Activated CD4-positive, alpha-beta T cell treated with anti-CD3 and anti-CD28 coated beads for 48 hours (primary cell): ENCODE measurements at places on chromosomes 1 and 21.

DNA sequence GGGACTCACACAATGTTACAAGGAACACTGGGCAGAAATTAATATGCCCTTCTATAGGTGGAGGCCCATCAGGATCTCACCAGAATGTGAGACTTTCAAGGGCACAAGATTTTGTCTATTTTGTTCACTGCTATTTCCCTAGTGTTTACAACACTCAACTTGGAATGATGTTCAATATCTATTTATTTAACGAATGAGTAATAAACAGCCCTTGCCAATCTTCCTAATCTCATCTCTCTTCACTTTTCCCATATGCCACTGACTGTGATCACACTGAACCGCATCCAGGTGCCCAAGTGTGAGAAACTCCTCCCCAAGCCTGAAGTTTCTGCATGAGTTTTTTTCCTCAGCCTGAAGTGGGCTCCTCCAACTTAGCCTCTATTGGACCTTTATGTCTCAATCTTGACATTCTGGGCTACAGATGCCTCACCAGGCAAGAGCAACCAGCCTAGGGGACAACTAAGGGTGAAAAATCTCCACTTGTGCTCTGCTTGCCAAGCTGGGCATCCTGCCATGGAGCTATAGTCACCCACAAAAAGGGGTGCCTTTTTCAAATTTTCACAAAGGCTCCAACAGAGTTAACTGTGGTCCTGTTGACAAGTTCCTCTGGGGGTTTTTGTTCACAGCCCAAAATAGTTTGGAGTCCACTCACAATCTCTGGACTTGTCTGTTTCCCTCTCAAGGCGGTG is 105.6 kb downstream of the PLPP3 start:
- no peak for DNase-seq

GRCh38 chr1:170360601-170361000 is 171.4 kb upstream of the GORAB start:
- no peak for DNase-seq

- no peak for DNase-seq
Observed at GRCh38 chr1:41280202-41281032, 38.3 kb upstream of the SCMH1 start.

DNA sequence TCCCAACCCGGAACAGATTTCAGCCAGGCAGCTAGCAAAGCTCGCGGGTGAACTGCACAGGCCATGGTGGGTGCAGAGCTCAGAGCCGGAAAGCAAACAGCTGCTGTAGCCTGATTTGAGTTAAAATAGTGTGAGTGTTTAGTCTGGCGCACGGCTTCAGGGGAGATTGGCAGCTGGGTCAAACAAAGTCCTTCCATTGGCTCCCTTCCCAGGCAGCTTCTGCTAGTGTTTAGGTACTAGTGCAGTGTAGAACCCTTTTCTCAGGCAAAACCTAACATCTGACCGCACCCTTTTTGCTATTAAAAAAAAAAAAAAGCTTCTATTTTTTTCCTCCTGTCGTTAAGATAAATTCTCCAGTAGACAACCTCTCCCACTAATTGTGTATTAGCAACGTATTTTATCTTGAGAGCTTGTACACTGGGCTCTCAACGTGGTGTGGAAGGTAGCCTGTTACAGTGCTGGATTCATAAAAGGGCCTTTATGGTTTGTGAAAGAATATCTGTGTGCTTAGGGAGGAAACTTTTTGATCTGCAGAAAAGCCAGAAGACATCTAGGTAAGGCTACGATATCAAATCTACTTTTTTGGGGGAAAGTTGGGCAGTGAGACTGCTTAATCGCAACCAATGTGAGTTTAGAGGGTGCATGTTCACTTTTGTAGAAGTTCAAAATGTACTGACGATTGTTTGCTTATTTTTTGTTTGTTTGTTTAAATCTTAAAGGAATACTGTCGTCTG is 689.6 kb downstream of the USP25 start:
- DNase-seq, result no peak

DNA sequence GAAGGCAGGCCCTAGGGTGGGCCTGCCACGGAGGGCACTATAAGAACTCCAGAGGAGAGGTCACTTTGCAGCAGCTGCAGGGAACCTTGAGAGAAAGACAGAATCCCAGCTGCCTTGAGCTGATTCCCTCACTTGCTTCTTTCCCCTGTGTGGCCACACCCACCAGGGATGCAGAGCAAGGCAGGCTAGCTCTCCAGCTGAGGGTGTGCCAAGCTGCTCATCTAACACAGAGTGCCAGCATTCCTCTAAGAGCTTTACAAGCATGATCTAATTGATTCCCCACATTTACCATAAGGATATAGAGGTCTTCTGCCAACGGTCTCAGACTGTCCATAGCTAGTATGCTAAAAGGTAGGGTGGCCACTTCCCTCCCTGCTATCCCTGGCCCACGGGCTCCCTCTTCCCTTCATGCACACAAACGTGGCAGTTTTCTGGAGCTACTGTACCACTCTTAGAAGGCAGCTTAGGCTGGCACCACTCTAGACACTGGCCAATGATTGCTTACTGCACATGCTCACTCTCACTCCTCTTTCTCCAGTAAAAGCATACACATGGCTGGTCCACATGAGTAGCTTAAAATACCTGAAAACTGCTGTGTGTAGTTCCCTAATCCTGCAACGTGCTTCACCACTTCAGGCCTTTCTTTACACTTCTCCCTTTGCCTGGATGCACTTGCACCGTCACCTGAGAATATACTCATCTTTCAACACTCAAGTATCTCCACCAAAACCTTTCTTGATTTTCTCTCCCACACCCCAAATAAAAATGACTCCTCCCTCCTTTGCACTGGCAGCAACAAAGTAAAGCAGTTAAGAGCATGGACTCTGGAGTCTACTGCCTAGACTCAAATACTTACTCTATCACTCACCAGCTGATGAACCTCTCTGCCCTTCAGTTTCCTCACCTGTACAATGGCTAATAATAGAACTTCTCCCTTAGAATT is 57.7 kb downstream of the DMAP1 start:
- DNase-seq, result no peak

DNA sequence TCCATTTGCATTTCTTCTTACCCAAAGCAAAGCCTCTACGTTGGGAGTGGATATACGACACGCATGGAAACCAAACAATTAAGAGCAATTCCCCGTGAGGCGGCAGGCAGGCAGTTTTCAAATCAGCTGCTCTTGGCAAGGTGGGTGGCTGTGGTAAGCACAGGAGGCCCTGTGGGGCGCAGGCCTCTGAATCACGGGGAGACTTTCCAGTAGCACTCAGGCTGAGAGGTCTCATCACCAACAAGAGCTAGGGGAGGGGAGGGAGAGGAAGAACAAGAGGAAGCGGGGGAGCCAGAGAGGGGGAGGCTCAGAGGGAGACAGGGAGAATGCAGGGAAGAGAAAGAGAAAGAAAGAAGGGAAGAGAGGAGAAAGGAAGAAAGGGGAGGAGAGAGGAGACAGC is 56.4 kb downstream of the MT1HL1 start:
- DNase-seq, result peak; percentile 43

DNA sequence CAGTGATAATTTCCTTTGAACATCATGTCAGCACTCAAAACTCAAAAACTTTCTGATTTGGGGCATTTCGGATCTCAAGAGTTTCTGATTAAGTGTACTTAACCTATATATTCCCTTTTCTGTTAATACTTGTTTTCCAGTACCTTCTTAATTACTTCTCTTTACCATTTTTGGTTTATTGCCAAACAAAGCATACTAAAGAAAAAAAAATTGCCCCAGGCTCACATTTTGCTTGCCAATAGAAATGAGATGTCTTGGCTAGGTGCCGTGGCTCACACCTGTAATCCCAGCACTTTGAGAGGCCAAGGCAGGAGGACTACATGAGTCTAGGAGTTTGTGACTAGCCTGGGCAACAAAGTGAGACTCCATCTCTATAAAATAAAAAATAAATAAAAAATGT is 4.8 kb downstream of the PSMD4 start:
- DNase-seq, result no peak

- DNase-seq, result peak; percentile 41
Observed at GRCh38 chr1:158095737-158096335, 84.9 kb upstream of the CD1D start.

GRCh38 chr1:83064589-83065242 is 934.2 kb downstream of the TTLL7 start:
- no peak for DNase-seq

- peak; percentile 74 for DNase-seq
Observed at GRCh38 chr1:27341525-27342252, at the start of gene SYTL1. SYTL1 (plus strand) TSS chr1:27342022; CDS start chr1:27345335, 3,313 bp downstream.

DNA sequence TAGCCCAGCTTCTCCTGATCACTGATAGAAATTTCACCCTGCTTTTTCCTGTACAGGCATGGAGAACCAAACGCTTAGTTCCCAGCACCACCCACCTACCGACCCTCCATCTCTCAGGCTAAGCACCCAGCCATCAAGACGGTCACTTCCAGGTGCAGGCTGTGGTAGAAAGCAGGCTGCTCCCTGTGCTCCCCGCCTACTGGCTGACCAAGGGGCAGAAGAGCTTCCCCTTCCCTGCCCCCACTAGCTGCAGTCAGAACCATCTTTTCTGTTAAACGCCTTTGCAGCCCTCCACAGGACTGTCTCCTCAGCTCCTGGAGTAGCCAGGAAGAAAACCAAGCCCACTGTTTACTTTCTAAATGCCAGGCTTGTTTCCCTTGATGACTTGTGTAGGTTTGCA is 23.0 kb downstream of the SPATA46 start:
- no peak for DNase-seq

DNA sequence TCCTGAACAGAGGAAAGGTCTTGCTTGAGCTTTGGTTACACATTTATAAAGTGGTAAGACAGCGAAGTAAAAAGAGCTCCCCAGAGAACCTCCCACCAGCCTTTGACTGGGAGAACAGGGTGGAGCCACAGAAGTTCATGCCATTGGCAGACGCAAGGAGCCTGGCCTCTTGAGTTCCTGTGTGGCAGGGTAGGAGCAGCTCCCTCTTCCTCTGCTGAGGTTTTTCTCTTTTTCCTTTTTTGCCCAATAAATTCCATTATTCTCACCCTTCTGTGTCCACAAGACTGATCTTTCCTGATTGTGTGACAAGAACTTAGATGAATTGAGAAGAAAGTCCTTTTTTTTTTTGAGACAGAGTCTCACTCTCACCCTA is 4.3 kb downstream of the THEM4 start:
- DNase-seq, result peak; percentile 79

- no peak for DNase-seq
Observed at GRCh38 chr1:245263529-245264095, 108.8 kb downstream of the KIF26B start.

- DNase-seq, result no peak
Observed at GRCh38 chr1:19312782-19313635, 883 bp downstream of the SLC66A1 start.

DNA sequence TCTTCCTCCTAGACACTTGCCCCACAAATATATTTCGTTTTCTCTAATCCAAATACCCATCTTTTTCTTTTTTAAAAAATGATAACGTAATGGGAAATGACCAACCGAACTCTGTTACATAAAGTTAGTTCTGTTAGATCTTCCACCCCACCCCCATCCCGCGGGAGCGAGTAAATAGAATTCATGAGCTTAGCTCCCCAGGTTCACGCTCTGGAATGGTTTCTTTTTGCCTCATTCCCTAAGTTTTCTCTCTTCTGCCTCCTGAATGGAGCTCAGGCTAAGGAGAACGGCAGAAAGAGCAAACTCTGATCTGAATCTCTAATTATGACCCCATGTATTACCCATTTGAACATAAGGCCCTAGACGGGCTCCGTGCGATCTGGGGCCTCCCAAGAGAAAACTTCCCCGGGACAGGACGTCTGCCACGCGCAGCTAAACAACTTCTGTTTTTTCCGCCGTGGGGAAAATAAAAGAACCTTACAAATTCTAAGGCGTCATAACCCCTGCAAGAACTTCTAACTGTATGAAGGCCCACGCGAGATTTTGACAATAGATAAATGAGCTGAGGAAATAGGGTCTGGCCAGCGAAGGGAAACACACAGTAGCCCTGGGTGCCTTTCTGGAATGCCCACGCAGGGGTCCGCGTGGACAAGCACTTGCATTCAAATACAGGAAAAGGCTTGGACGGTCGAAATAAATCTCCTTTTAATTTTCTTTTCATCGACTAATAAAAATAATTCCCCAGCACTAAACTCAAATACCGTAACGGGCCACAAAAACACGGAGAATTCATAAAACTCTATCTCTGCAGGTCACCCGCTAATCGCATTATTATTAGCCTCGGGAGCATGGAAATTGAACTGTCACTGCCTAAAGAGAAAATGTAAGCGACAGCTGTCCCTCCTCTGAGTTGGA is 2.2 kb downstream of the TBX15 start:
- DNase-seq, result no peak

GRCh38 chr1:169739980-169740379 is 6.1 kb upstream of the SELE start:
- no peak for DNase-seq

- DNase-seq, result no peak
Observed at GRCh38 chr1:40796939-40797667, 13.5 kb downstream of the KCNQ4 start.

GRCh38 chr1:3056641-3057040 is 12.4 kb upstream of the PRDM16 start:
- no peak for DNase-seq

DNA sequence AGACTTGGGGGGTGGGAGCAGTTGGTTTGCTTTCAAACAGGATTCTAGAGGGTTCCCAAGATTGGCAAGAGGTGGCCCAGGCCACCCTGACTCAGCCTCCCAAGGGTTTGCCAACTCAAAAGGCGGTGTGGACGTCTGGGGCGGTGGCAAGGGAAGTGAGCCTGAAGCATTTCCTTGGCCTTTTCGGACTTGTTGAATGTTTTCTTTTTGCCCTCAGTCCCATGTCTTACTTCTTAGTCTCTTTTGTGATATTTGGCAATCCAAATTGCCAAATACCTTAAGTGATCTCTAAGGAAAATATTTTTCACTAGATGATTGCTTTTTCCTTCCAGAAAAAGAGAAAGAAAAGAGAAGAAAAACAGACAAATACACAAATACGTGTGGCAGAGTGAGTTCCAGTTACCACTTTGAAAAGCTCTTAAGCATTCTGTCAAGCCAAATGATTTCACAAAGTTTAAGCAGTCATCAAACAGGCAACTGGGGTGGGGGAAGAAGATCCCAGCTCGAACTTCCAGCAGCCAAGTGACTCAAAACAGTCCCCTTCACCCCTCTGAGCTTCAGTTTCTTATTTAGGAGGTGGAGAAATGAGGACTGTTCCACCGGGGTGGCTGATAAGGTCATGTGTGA is 374.6 kb upstream of the USP24 start:
- DNase-seq, result no peak

DNA sequence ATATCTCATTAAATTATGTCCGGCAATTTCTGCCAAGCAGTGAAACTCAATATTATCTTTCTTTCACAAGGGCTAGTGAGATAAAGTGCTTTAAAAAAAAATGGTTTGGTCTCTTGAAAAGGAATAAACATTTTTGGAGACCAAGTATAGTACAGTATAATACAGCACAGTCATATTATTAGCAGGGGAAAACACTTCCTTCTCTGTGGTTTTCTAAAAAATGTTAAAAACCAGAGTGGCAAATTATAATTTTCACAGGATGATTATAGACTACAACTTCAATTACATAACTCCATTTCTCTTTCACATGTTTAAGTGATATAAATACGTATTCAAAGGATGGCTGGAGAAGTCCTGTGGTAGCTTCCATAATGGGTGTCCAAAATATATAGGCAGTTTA is 170.3 kb upstream of the DMRTA2 start:
- no peak for DNase-seq

DNA sequence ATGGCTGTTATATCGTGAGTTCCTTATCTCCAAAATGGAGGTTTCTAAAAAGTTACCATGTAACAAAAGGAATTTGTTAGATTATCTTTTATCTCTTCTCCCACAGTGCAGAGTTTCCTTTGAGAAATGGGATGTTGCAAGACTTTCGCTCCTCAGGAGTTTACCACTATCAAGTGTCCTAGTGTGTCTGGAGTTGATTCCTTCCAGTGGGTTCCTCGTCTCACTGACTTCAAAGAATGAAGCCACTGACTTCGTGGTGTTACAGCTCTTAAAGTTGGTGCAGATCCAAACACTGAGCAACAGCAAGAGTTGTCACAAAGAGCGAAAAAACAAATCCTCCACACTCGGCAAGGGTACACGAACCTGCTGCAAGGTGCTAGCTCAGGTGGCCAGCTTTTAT is 37.0 kb downstream of the SPAG17 start:
- no peak for DNase-seq
